SK-N-SH (cell line): ENCODE measurements at places on chromosomes 2 and 18. TPM values are rescaled to one million over a fixed set of nuclear protein-coding genes. Genes with fewer than 3 reads are reported as not detected.

The LRP2 gene
- polyA plus RNA-seq = not detected in 2 replicates

The TBR1 gene
- polyA plus RNA-seq = under 0.01 TPM in 1 of 2 replicates, not detected in the other

GRCh38 chr2:234341306-234341985, 155.4 kb downstream of the ARL4C start:
- no peak for DNase-seq

The TWSG1 gene
- 44.0 and 52.0 TPM in 2 replicates for polyA plus RNA-seq

The ATP6V1B1 gene
- polyA plus RNA-seq = 4.9 and 6.1 TPM in 2 replicates

The CNDP1 gene
- not detected in 2 replicates for polyA plus RNA-seq

DNA sequence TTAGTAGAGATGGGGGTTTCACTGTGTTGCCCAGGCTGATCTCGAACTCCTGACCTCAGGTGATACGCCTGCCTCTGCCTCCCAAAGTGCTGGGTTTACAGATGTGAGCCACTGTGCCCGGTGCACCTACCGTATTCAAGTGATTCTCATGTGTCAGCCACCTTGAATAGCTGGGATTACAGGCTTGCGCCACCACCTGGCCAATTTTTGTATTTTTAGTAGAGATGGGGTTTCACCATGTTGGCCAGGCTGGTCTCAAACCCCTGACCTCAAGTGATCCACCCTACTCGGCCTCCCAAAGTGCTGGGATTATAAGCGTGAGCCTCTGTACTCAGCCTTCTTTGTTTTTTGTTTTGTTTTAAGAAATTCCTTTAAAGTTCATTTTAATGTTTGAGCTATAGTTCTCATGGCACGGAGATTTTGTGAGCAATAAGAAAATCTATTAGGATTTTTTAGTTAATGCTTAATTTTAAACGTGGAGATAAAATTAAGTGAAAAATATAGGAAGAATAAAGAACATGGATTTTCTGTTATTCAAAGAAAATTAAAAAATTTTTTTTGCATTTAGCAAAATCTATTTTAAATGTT, 242.6 kb downstream of the PHLPP1 start:
- no peak for DNase-seq

The RAB6C gene
- polyA plus RNA-seq = 0.02 and 0.05 TPM in 2 replicates

GRCh38 chr2:96548558-96549465, 12.3 kb downstream of the ARID5A start:
- DNase-seq = peak; percentile 30

DNA sequence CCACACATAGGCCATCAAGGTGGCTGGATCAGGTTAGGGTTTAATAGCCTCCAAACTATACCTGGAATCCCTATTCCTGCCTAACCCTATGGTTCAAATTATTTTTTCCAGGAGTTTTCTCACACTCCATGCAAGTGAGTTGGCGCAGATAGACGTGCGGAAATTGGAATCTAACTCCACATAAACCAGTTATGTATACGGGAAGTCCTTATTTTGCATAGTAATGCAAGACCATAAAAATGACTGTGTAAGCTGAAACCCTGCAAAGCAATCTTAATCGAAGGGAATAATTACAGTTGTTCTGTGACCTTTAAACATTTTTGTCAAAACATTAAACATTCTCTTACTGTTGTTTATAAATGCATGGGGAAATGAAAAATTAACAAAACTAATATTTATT, 200.1 kb upstream of the SIX2 start:
- DNase-seq = no peak

DNA sequence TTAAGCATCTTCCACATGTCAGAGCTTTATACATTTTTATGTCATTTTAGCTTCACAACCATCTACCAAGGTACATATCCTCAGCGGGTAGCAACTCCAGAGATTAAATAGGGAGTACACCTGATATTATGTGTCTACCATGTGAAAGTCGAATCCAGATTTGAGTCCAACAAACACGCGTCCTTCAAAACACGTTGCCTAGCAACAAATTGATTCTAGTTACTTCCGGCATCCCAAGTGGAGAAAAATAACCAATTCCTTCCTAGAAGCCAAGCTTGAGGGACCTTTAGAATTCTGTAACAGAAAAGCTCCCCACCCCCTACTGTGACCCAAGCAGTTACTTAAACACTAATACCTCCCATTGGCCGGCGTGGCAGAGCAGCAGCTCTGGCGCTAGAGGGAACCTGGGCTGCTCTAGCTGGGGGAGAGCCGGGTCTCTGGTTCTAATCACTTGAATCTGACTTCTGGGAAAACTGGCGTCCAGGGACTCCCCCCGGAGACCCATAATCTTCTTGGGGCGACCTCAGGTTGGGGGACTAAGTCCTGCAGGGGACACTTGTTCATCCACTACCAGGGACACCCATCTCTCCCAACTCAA, at the start of gene ERICH2:
Gene ERICH2, plus strand, starts transcription at position 371 of the 598 bp plus-strand sequence. CDS start 304 bp downstream, outside the sequence.
- peak; percentile 65 for DNase-seq

The SP3 gene
- polyA plus RNA-seq = 23.1 and 28.9 TPM in 2 replicates

GRCh38 chr2:143682436-143683055, 553.3 kb downstream of the ARHGAP15 start:
- no peak for DNase-seq

GRCh38 chr2:16239296-16239850, 299.0 kb downstream of the MYCN start:
- DNase-seq = no peak

GRCh38 chr2:139078376-139078775, 298.2 kb upstream of the NXPH2 start:
- no peak for DNase-seq

The AOX1 gene
- 3.3 and 4.6 TPM in 2 replicates for polyA plus RNA-seq

The ZC3H15 gene
- 26.5 and 27.7 TPM in 2 replicates for polyA plus RNA-seq

- no peak for DNase-seq
Observed at GRCh38 chr2:31748041-31748440, 167.3 kb upstream of the SRD5A2 start.

DNA sequence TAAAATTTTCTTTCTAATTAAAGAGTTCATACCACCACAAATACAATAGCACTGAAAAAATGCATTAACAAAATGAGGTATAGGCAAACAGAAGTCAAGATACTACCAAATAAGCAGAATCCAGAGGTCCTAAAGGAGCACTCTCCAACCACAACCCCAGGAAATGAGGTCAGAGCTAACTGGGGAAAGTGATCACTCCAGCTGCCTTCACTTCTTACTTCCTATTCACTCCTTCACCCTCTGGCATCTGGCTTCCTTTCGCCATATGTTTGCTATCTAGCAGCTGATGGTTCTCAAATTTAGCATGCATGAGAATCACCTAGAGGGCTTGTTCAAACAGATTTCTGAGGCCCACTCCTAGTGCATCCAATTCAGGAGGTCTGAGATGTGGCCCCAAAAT, 212.6 kb upstream of the ACVR2A start:
- no peak for DNase-seq

DNA sequence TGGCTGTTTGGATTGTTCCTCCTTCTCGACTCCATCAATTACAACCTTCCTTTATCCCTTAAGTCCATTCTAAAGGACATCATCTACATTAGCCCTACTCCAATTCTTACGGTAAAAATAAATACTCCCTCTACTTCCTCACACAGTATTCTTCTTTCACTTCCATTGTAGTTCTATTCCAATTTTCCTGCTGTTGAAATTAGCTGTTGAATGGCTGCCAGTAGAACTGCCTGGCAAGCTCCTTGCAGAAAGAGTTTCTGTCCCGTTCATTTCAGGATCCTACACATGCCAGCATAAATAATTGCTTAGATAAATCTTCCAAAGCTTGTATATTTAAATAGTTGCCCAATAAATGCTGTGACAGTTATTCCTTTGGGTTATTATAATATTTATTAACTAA, 459.3 kb upstream of the TRIB2 start:
- no peak for DNase-seq

- DNase-seq = no peak
Observed at GRCh38 chr2:129763966-129764365, 215.5 kb upstream of the RAB6C start.

The EHBP1 gene
- polyA plus RNA-seq = 62.7 and 64.9 TPM in 2 replicates

The EFHD1 gene
- polyA plus RNA-seq = 0.05 TPM in 1 of 2 replicates, not detected in the other

GRCh38 chr2:2636813-2637212, 305.7 kb upstream of the MYT1L start:
- no peak for DNase-seq

DNA sequence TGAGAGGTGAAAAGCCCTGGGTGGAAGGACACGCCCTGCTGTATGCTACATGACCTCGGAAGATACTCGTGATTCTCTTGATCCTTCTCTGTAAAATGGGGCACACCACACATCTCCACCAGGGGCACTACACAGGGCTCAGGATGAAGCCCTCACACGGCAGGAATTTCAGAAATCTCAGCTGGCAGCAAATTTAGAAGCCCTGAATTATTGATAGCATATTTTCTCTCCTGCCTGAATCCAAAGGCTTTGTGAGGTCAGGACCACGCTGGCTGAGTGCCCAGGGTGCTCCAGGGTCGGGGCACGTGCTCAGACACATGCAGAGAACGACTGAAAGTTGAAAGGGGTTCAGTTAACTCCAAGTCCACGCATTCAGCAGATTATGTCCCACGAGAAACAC, 42.1 kb upstream of the GALR1 start:
- peak; percentile 64 for DNase-seq

The MYL12A gene
- 448 and 565 TPM in 2 replicates for polyA plus RNA-seq

- no peak for DNase-seq
Observed at GRCh38 chr2:211426240-211426639, 869.8 kb downstream of the CPS1 start.

GRCh38 chr2:55949211-55949610, 25.6 kb upstream of the EFEMP1 start:
- no peak for DNase-seq

DNA sequence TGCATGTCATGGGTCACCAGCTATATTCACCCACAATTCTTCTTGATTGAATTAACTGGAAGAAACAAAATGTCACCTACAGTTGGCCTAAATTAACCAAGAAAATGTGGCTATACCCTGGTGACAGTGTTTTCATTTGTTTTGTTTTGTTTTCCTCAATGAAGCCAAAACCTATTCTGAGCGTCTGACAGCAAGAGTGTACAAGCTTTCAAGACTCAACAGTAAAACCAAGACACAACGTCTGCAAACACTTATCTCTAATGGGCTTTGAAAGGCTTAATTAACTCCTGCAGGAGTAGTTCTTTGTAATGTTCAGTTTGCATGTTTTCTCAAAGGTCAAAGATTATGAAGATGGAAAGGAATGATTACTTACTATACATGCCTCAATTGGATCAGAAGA, 827.6 kb upstream of the KLHL29 start:
- DNase-seq = no peak

DNA sequence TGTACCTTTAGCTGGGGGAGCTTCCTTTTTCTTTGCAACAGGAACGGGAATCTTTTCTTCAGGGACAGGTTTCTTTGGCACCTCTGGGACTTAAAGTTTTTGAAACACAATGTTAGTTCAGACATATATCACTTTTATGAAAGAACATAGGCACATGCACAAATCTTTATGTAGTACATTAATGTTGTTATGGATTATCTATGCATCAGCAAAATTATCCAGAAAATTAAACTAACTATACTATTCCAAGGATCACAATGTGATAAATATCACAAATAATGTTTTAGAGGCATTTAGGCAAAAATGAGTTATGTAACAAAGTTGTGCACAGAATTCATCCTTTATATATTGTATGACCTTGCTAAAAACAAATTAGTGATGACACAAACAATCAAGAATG, 117.4 kb downstream of the TTN start:
- no peak for DNase-seq

- no peak for DNase-seq
Observed at GRCh38 chr2:97769308-97769707, 55.9 kb downstream of the ZAP70 start.

The SLC5A7 gene
- 0.12 and 0.57 TPM in 2 replicates for polyA plus RNA-seq

The PRSS56 gene
- not detected in 2 replicates for polyA plus RNA-seq

The ACKR3 gene
- polyA plus RNA-seq = not detected in 2 replicates

GRCh38 chr2:85949280-85949679, 60.5 kb upstream of the ST3GAL5 start:
- DNase-seq = no peak

- DNase-seq = no peak
Observed at GRCh38 chr2:81979086-81979485, 1674.5 kb upstream of the LRRTM1 start.

The TUBB8B gene
- polyA plus RNA-seq = not detected in 2 replicates

The IL1R1 gene
- 13.3 and 20.5 TPM in 2 replicates for polyA plus RNA-seq

The REG3G gene
- not detected in 2 replicates for polyA plus RNA-seq

DNA sequence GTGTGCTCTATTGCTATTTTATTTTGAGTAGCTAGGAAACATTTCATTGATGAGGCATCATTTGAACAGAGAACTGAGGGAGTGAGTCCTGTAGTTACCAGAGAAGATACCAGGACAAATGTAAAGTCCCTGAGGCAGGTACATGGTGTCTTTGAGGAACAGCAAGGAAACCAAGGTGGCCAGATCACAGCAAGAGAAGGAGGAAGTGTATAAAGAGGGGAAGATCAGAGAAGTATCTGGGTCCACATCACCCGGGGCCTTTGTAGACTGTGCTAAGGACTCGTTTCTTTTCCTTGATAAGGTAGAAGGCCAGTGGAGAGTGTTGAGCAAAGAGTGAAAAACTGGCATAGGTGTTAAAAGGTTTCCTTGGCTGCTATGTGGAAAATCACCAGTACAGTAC, 34.8 kb upstream of the PLB1 start:
- no peak for DNase-seq

- no peak for DNase-seq
Observed at GRCh38 chr18:78303519-78304191, 676.0 kb upstream of the SALL3 start.

GRCh38 chr18:2569338-2570207, 1.7 kb downstream of the METTL4 start:
- DNase-seq = no peak

DNA sequence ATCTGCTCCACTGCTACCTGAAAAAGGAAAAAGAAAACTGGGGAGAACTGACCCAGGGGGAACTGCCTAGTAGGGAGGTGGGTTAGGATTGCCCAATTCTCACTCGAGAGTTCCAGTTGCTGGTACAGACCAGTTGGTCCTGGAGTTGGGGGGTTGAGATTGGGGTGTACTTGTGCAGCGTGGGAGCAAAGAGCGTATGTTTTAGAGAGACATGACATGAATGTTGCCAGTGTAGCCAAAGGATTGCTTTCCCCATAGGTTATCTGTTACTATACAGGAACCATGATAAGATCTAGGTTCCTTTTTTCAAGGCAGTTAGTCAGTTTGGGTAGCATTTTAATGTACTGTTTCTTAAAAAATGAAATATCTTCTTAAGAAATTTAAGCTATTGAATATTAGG, 68.6 kb downstream of the APLF start:
- DNase-seq = no peak

DNA sequence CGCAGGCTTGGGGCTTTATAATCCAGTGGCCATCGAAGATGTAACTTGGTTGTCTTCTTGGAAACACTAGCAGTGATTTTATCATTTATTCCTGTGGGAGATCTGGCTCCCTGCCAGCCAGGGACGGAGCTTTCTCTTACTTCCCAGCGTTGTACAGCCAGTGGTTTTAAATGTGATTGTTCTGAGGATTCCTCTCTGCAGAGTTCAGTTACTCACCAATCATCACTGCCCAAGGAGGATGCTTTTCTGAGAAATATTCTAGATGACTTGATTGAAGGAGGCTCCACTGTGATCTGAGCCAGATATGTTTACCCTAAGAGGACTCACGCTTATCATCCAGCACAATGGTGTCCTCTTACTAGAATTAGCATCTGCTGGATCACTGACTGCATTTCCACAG, 744.3 kb downstream of the RNF144A start:
- no peak for DNase-seq

GRCh38 chr2:205590759-205591158, 91.5 kb upstream of the NRP2 start:
- no peak for DNase-seq

The CD28 gene
- 0.05 and 0.13 TPM in 2 replicates for polyA plus RNA-seq

The DYTN gene
- not detected in 2 replicates for polyA plus RNA-seq

The IL18RAP gene
- polyA plus RNA-seq = not detected in 2 replicates

GRCh38 chr18:71966791-71967190, 577.4 kb downstream of the CBLN2 start:
- no peak for DNase-seq

- no peak for DNase-seq
Observed at GRCh38 chr18:21057112-21057511, 54.5 kb downstream of the ROCK1 start.

The GAREM1 gene
- polyA plus RNA-seq = 2.8 and 3.3 TPM in 2 replicates
